Vagina (tissue), 2 donors: ENCODE measurements at places on chromosomes 12 and 14. TPM values are rescaled to one million over a fixed set of nuclear protein-coding genes. Genes with fewer than 3 reads are reported as not detected.

DNA sequence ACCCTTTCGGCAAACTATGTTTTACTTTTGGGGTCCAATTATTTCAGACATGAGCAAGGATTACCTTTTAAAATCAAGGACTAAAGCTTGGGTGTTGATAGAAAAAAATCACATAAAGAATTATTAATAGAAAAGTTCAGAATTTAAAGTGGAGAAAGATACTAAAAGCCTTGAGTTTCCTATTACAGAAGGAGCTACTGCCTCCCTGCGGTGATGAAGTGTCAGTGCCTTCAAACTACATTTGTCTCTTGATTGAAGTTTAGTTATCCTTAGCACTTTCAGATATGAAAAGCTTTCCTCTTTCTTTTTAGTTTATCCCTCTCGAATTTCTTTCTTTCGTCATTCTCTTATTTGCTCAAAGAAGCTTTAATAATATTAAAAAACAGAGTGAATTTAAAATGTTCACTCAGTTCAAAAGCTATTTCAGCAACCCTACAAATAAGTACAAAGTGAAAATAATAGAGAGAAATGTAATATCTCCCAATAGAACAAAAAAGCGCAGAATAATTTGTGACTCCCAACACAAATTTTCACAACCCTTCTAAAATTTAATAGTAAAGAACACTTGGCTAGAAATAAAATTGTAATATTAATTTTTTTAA is 87.6 kb downstream of the SEC23A start:
- no peaks in the 10 kb centered on the region for H3K27me3 ChIP-seq
- DNase-seq: no peak
- no peaks in the 10 kb centered on the region for H3K36me3 ChIP-seq

GRCh38 chr12:106063826-106064720 is 74.7 kb downstream of the NUAK1 start:
- H3K27me3 ChIP-seq: no peaks in the 10 kb centered on the region
- DNase-seq: no peak
- no peak overlapping the region for H3K4me3 ChIP-seq
- no peaks in the 10 kb centered on the region for H3K4me1 ChIP-seq
- H3K36me3 ChIP-seq: peaks cover 31% of the 10 kb centered on the region
- H3K27ac ChIP-seq: no peak overlapping the region

GRCh38 chr14:104885973-104886689 is 21.1 kb downstream of the CEP170B start:
- H3K27me3 ChIP-seq: no peaks in the 10 kb centered on the region
- H3K27ac ChIP-seq: no peak overlapping the region
- H3K36me3 ChIP-seq: peaks cover 29% of the 10 kb centered on the region
- H3K4me3 ChIP-seq: no peak overlapping the region
- DNase-seq: no peak

DNA sequence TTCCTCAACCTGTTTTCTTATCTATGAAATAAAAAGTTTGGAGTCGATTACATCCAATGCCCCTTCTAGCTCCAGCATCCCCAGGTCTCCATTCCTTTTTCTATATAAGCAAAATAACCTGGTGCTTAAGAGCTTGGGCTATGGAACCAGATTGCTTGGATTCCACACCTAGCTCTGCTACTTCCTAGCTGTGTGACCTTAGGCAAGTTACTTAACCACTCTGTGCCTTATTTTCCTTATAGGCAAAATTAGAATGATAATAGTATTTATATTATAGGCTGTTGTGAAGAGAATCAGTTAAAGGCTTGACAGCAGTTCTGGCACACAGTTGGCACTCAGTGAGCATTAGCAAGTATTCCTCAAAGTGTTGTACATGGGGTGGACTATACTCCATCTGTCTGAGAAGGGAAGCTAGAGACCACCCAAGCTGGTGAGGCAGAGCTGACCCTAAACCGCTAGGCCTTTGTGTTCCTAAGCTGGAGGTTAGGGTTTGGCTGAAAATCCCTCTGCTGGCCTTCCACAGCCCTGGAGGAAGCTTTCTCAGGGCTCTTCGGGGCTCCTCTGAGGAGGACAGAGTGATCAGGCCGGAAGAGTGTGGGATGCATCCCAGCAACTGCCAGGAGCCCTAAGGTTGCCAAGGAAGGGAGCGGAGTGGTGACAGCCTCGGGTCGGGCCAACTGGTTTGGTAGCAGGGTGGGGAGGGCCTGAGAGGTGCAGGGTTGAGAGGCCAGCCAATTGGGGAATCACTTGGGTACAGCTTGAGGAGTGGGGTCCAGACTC is 6.0 kb upstream of the KRT4 start:
- H3K4me3 ChIP-seq: no peak overlapping the region
- no peaks in the 10 kb centered on the region for H3K27me3 ChIP-seq
- H3K36me3 ChIP-seq: no peaks in the 10 kb centered on the region
- DNase-seq: no peak
- H3K27ac ChIP-seq: no peak overlapping the region

GNPNAT1 gene
- 11.5 TPM for total RNA-seq

GRCh38 chr12:14367040-14367661 is 1.7 kb downstream of the ATF7IP start:
- H3K36me3 ChIP-seq: no peaks in the 10 kb centered on the region
- H3K27ac ChIP-seq: peak overlapping the region; percentile 94
- no peak for DNase-seq
- H3K27me3 ChIP-seq: no peaks in the 10 kb centered on the region

GRCh38 chr12:132222096-132222807 is 78.0 kb downstream of the NOC4L start:
- no peak for DNase-seq
- H3K27me3 ChIP-seq: no peaks in the 10 kb centered on the region
- no peak overlapping the region for H3K27ac ChIP-seq
- no peaks in the 10 kb centered on the region for H3K4me1 ChIP-seq
- H3K36me3 ChIP-seq: no peaks in the 10 kb centered on the region
- no peak overlapping the region for H3K4me3 ChIP-seq

GRIN2B gene
- total RNA-seq: 0.49 TPM

CTSG gene
- 1.5 TPM for total RNA-seq

DNA sequence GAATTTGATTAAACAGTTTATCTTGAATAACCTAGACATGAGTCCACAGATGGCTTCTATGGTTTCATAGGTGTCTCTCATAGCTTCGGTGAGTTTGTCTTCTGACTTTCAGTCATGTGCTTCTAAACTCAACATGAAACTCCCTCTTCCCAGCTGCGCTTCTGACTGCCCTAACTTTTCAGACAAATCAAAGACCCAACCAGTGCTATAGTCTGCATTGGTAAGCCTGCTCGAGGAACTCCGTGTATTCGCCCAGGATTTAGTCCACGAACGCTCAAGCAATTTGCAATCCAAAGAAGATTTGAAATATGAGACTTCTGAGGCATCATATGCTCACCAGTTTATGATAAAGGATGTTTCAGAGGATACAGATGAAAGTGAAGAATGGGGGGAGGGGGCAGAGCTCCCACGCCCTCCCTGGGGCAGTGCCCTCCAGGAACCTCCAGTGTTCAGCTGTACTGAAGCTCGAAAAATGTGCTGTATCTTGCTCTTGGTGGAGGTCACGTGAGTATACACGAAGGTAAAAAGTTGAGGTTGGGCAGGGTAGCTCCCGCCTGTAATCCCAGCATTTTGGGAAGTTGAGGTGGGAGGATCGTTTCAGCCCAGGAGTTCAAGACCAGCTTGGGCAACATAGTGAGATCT is 5.2 kb upstream of the RILPL2 start:
- H3K27ac ChIP-seq: no peak overlapping the region
- H3K36me3 ChIP-seq: no peaks in the 10 kb centered on the region
- peaks cover 17% of the 10 kb centered on the region for H3K4me1 ChIP-seq
- no peak overlapping the region for H3K4me3 ChIP-seq
- DNase-seq: no peak
- no peaks in the 10 kb centered on the region for H3K27me3 ChIP-seq

CLEC9A gene
- not detected for total RNA-seq

SERPINA10 gene
- total RNA-seq: not detected

GRCh38 chr12:67681105-67681778 is 32.7 kb downstream of the DYRK2 start:
- H3K36me3 ChIP-seq: no peaks in the 10 kb centered on the region
- H3K27ac ChIP-seq: peak overlapping the region; percentile 11
- no peak overlapping the region for H3K4me3 ChIP-seq
- no peak for DNase-seq
- H3K4me1 ChIP-seq: peaks cover 8% of the 10 kb centered on the region

- H3K27ac ChIP-seq: no peak overlapping the region
- no peaks in the 10 kb centered on the region for H3K4me1 ChIP-seq
- no peak overlapping the region for H3K4me3 ChIP-seq
- H3K36me3 ChIP-seq: no peaks in the 10 kb centered on the region
- DNase-seq: no peak
- no peaks in the 10 kb centered on the region for H3K27me3 ChIP-seq
Observed at GRCh38 chr14:64035143-64035542, 182.3 kb downstream of the SYNE2 start.

GRCh38 chr14:71758229-71758951 is 173.8 kb upstream of the RGS6 start:
- H3K27me3 ChIP-seq: no peaks in the 10 kb centered on the region
- no peaks in the 10 kb centered on the region for H3K36me3 ChIP-seq

GRCh38 chr12:11856971-11857370 is 207.5 kb downstream of the ETV6 start:
- H3K27ac ChIP-seq: no peak overlapping the region
- H3K4me3 ChIP-seq: no peak overlapping the region
- H3K4me1 ChIP-seq: peaks cover 18% of the 10 kb centered on the region
- peaks cover 12% of the 10 kb centered on the region for H3K36me3 ChIP-seq
- DNase-seq: no peak

ACACB gene
- 130 TPM for total RNA-seq

DNA sequence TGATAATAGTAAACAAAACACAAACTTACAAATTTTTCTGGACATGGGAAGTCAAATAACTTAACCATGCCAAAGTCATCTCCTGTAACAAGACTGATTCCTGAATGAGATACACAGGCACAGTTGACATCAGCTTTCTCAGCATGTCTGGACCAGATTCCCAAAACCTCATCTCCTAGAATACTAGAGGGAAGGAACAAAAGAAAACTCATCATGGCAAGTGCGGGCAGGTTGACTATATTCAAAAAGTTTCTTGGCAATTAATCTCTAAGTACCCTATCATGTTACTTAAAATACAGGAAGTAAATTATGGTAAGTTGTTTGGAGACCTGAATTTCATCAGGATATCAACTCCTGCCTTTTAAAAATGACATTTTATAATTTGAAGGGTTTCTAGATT is 53.9 kb downstream of the ZC3H14 start:
- no peak overlapping the region for H3K4me3 ChIP-seq
- H3K4me1 ChIP-seq: peaks cover 12% of the 10 kb centered on the region
- H3K27ac ChIP-seq: no peak overlapping the region
- peaks cover 10% of the 10 kb centered on the region for H3K36me3 ChIP-seq

DNA sequence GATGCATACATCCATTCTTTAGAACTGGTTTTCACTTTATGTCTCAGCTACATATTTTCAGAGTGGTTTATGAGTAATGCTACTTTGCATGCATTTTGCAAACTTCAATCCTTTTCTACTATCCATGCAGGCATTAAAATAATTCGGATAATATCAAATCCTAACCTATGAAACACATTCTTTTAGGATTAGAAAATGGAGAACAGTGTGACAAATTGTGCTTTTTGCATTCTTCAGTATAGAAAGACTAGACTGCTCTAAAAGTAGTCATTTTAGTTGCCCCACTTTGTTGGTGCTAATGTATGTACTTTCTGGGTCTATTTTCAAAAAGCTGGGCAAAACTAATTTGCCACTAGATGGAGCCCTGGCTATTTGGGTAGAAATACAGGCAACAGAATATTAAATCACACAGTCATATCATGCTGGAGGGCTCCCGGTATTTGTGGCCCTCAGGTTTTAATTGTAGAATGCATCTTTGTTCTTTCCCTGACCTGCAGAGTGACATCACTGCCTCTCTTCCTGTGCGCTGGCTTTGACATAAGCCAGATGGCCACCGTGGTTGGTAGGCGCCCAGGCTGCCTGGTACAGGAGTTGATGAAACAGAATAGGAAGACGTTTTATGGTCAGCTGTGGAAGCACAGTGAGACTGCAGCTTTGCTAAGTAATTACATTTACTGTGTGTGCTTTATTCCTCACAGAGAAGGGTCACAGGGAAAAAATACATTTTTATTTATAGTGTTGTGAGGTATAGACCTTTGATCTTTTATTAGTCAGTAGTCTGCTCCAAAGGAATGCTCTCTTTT is 28.1 kb downstream of the MSRB3 start:
- H3K27me3 ChIP-seq: no peaks in the 10 kb centered on the region
- no peak overlapping the region for H3K27ac ChIP-seq
- H3K36me3 ChIP-seq: no peaks in the 10 kb centered on the region
- DNase-seq: no peak

GRCh38 chr12:1297206-1297605 is 297.2 kb downstream of the FBXL14 start:
- H3K27me3 ChIP-seq: no peaks in the 10 kb centered on the region
- no peak overlapping the region for H3K4me3 ChIP-seq
- DNase-seq: no peak
- H3K36me3 ChIP-seq: no peaks in the 10 kb centered on the region
- H3K27ac ChIP-seq: no peak overlapping the region
- no peaks in the 10 kb centered on the region for H3K4me1 ChIP-seq

IL26 gene
- not detected for total RNA-seq

FMNL3 gene
- total RNA-seq: 11.0 TPM

DNA sequence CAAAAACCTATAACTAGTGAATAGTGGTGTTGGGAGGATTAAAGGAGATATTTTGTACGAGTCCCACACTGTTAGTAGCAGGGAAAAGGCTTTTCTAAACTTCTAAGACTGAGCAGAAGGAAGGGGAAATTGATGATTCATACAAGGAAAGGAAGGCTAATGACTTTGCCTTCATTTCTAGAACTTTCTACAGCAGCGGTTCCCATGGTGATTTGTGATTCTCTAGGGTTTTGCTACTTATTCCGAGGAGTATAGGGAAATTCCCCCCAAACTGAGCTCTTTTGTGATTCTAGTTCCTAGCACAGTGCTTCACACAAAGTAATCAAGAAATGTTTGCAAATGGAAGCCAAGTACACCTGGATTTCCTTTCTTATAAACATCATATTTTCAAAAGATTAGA is 23.8 kb upstream of the PWP1 start:
- no peak overlapping the region for H3K4me3 ChIP-seq
- DNase-seq: no peak
- no peaks in the 10 kb centered on the region for H3K27me3 ChIP-seq
- no peaks in the 10 kb centered on the region for H3K36me3 ChIP-seq
- no peak overlapping the region for H3K27ac ChIP-seq

RPS6KA5 gene
- total RNA-seq: 5.2 TPM

DNA sequence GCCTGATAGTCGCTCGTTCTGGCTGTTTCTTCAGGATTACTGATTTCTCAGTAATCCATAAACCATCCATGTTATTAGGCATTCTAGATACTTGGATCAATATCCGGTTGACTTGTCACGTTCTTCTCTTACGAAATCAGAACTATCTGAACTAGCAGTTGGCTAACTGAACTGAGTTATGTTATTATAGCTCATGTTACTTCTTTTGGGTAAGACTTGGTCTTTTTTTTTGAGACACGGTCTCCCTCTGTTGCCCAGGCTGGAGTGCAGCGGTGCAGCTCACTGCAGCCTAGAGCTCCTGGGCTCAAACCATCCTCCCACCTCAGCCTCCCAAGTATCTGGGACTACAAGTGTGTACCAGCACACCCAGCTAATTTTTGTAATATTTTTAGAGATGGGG is 178.6 kb downstream of the PRKCH start:
- no peak overlapping the region for H3K27ac ChIP-seq
- no peak overlapping the region for H3K4me3 ChIP-seq
- no peaks in the 10 kb centered on the region for H3K36me3 ChIP-seq
- H3K27me3 ChIP-seq: no peaks in the 10 kb centered on the region
